ENCODE measurements at places on chromosomes 16 and 17. TPM values are rescaled to one million over a fixed set of nuclear protein-coding genes. Genes with fewer than 3 reads are reported as not detected.

DLX4 gene
- total RNA-seq = not detected

DNA sequence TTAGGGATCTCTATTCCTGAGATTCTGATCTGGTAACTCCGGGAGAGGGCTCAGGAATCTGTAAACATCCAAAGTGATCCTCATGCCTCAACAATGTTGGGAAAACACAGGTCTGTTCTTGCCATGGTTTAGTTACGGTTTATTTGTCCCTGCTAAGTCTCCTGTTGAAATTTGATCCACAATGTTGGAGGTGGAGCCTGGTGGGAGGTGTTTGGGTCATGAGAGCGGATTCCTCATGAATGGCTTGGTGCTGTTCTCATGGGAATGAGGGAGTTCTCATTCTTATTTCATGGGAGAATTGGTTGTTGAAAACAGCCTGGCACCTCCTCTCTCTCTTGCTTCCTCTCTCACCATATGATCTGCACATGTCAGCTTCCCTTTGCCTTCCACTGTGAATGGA, 608.6 kb upstream of the GOT2 start:
- DNase-seq = no peak

CA7 gene
- total RNA-seq = not detected

SPATA32 gene
- not detected for total RNA-seq

UTS2R gene
- total RNA-seq = 0.46 TPM

MYO15A gene
- 5.4 TPM for total RNA-seq
